Osteocyte (in vitro differentiated cells): ENCODE measurements at places on chromosomes 3 and 15. TPM values are rescaled to one million over a fixed set of nuclear protein-coding genes. Genes with fewer than 3 reads are reported as not detected.

- DNase-seq, result no peak
Observed at GRCh38 chr3:111582120-111582474, 13.0 kb downstream of the ZBED2 start.

GRCh38 chr3:5791558-5791957 is 604.1 kb downstream of the EDEM1 start:
- no peak for DNase-seq

DNA sequence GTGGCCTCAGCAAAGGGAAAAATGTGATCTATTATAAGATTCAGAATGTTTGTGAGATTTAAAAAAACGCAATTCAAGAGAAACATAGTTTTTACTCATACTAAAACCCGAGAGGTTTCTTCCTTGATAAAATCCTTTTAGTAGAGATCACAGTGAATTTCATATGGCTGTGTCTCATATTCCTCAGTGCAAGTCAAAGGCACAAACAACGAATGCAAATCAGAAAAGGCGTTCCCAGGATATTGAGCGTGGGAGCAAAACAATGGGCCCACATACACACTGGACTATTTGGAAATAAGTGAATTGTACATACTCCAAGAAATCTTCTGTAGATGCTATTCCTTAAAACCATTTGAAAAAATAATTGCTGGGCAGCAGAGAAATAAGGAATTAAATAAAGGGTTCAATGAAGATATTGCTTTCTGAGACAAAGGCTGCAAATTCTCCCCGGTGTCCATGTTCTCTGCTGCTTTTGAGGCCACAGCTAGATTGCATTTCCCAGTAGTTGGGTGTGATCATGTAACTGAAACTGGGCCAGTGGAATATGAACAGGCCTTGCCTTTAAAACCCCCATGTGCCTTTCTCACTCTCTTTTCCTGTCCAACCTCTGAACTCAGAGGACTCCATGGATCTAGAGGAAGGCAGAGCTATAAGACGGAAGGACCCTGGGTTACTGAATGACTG is 144.6 kb upstream of the TBL1XR1 start:
- no peak for DNase-seq

DNA sequence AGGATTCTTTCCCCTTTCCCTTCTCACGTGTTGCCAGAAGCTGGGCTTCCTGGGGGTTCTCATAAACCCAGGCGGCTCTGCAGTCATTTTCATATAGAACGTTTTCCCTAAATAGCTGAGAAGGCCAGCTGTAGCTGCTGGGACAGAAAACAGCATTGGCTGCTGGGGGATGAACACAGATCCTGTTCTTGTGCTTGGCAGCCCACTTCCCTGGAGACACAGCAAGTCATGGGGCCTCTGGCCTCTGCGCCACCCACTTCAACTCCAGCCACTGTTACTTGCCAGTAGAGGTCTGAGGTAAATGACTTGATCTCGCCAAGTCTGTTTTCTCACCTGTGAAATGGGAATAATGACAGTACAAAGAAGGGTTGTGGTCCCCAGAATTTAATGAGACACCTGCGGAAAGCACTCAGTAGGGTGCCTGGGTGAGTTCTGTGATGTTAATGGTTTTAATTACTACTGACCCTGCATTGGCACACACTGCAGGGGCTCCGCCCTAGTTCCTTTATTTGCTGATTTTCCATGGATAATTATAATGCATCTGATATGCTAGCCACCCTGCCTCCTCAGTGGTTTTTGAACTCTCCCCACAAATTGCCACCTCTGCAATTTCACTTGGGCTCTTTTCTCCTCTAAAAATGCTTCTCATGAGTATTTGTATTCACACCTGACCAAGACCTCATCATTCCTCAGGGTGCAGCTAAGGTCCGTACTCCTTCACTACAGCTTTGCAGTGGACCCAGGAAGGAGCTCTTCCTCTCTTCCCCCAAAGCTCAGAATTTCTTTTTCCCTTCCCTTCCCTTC is 274.7 kb downstream of the RPLP1 start:
- no peak for DNase-seq

DNA sequence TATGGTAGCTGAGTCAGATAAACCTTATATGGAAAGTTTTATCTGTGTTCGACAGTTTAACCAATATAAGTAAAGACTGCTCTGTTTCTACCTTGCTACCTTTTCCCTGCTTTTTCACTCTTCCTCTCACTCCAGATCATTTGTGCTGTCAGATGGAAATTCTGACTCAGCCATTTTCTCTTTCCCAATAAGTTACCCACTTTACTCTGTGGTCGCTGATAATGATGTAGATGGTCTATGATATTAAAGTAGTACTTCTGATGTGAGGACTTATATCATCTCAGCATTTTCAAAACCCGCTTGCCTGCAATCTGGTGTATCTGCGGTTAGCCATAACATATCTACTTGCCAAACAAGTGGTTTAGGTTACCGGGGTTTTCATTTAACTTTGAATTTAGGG is 15.0 kb upstream of the UTS2B start:
- DNase-seq, result no peak

GRCh38 chr3:17798000-17798399 is 55.6 kb upstream of the TBC1D5 start:
- DNase-seq, result no peak

DNA sequence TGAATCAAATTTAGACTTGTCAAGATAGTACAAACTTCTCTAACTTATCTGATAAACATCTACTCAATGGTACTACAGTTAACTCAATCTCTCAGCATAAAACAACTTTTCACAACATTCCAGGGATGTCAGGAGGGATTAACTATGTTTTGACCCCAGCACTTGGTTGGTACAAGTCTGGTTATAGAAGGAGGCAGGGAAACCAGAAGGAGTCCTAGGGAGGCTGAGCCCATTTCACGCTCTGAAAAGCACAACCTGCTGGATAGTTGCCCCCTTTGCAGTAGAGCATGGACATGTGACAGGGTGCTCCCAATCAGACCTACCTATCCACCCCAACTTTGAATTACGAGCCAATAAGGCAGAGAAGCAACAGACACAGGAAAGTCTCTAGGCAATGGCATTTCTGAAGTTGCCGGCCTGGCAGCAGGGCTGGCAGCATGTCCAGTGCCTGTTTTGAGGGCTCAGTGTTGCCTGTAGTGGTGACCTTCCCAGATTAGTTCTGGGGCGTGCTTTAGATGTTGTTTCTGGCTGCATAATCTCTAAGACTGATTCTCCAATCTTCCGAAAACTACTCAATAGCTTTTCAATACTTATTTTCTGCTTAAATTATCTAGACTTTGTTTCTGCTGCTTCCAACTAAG is 8.2 kb downstream of the ANKUB1 start:
- no peak for DNase-seq

DNA sequence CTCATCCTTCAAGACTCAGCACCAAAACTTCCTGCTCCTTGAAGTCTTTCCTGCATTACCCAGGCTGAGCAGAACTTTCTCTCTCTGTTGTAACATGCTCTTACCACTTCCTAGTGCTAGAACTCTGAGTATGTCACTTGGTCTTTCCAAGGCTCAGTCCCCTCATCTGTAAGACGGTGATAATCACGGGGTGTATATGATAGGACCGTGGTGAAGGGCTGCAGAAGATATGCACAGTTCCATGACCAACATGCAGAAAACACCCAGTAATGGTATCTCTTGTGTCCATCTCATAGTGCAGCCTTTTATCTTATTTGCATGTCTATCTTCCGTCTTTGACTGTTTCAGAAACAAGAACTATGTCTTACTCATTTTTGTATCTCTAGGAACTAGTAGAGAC is 154.5 kb downstream of the ZNF621 start:
- no peak for DNase-seq

GRCh38 chr3:142098964-142099363 is 50.4 kb downstream of the TFDP2 start:
- no peak for DNase-seq

Gene TGM5
- total RNA-seq, result not detected in 2 replicates
